ENCODE measurements at places on chromosomes 7 and 10.
A peak's percentile ranks its signal among the peaks of the same experiment; 100 is the strongest.

DNA sequence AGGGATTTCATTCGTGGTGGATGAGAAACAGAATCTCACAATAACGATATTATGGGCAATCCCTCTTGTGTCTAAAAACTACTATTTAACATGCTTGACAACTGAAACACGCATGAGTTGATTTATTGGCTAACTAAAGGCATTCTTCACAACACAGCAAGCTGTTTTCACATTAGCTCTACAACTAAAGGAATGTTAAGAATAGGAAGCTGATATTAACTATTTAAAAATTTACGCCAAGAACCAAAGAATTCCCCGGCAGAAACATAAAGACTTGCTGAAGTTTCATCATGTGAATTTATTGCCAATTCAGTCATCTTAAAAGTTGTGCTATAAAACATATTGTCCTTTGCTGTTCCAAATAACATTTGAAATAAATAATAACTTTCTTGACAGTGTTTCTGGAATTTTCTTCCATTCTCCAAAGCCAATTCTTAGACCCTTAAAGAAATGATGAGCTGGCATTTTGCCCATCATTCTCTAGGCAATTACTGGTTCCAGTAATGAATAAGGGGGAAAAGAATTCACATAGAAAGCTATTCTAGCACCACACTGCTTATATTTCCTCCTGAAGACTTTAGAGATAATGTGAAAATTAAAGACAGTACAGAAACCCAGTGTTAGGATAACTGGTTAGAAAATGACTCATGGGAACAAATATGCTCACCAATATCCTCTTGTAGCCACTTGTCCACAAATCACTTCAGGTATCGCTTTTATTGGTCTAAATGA is 233.1 kb downstream of the PARD3 start:
- DNase-seq = no peak

DNA sequence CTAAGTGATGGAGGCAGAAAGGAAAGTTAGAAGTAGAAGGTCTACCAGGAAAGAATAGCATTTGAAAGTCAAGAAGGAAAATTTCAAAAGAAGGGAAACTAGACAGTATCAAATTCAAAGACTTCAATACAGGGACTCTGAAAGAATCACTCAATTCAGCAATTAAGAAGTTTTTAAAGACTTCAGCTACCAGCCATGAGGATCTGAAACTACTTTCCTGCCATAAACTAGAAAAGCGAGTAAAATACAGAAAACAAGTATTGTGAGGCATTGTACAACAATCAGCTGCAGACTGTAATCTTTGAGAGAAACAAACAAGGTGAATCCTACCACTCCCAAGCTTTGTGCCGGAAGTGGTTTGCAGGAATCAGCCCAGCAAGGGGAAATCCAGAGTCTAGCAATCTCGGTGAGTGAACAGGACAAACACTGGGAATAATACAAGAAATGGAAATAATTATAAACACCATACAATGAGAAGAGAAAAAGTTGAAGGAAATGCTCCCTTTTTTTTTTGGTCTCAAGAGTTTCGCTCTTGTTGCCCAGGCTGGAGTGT is 62.4 kb downstream of the ARHGAP12 start:
- no peak for DNase-seq

GRCh38 chr7:10571759-10572158 is 401.9 kb upstream of the PHF14 start:
- no peak for DNase-seq

- DNase-seq = no peak
Measured at GRCh38 chr10:60589376-60589775, 188.9 kb upstream of the CDK1 start.

- no peak for DNase-seq
Measured at GRCh38 chr10:78745441-78745840, 323.3 kb upstream of the ZMIZ1 start.

- DNase-seq = no peak
Measured at GRCh38 chr10:66678521-66678920, 247.3 kb upstream of the LRRTM3 start.

GRCh38 chr10:30495687-30496086 is 61.7 kb downstream of the MAP3K8 start:
- DNase-seq = no peak

- DNase-seq = no peak
Measured at GRCh38 chr7:29793507-29793906, 12.8 kb upstream of the WIPF3 start.

- no peak for DNase-seq
Measured at GRCh38 chr10:51214207-51215196, 140.2 kb downstream of the PRKG1 start.

DNA sequence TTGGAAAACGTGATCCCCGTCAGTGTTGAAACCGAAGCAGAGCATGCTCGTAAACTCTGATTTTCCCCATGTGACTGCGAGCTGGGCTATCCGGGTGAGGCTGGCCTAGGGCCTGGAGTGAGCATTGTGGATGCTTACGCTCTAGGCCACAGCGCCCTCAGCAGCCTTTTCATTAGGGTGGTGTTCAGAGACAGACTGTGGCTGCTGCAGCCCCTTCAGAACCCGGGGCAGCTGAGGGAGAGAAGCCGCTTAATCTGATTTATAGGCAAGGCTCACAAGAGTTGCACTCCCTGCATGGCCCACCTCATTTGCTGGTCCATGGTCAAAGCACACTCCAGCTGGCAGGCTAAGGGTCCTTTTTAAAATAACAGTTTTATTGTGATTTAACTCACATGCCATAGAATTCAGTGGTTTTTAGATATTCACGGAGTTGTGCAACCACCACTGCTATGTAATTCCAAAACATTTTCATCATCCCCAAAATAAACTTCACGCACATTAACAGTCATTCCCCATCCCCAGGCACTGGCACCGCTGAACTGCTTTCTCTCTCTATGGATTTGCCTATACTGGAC is 72.5 kb downstream of the SYPL1 start:
- DNase-seq = no peak

DNA sequence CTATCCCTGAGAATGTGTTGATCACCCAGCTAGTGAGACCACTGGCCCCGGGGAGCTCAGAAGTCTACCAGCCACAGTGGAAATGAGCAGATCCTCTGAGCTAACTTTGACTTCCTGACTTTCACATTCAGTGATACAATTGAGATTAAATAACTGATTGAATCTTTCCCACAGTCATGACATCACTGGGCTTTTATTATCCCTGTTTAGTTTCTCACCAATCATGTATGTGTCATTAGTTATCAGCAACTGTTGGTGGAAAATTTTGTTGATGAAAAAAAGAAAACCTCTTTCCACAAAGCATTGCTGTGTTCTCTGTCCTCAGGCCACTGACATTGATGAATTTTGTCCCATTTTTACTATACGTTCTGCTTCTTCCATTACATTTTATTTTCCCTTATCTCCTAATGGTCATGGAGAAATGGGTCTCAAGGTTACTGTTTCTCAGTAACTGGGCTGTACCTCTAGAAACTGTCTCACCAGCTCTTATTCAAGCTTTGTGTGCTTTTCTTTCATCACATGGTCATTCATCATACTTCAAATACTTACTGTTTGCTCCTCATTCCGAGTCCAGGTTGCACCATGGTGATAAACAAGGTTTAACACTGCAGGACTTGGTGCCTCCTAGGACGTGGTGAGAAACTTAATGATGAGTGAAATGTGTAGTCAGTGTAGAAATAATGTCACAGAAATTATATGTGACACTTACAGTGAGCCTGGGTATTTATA is 304.7 kb downstream of the CDK14 start:
- no peak for DNase-seq

DNA sequence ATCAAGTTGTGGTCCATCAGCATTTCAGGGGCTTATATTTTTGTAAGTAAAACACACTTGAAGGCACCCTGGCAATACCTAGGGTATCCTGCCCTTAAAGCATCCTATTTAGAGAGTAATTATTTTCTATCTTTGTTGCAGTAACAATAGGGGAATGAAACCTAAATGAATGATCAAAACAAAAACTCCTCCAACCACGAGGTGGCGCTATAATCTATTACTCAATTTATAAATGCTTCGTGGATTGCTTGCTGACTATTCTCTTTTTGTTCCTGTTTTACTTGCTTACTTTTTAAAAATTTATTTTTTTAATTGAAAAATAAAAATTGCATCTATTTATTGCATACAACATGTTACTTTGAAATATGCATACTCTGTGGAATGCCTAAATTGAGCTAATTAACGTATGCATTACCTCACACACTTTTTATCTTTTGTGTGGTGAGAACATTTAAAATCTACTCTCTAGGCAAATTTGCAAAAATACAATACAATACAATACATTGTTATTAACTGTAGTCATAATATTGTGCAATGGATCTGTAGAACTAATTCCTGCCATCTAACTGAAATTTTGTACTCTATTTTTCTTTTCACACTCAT is 147.7 kb upstream of the BMPER start:
- DNase-seq = no peak

DNA sequence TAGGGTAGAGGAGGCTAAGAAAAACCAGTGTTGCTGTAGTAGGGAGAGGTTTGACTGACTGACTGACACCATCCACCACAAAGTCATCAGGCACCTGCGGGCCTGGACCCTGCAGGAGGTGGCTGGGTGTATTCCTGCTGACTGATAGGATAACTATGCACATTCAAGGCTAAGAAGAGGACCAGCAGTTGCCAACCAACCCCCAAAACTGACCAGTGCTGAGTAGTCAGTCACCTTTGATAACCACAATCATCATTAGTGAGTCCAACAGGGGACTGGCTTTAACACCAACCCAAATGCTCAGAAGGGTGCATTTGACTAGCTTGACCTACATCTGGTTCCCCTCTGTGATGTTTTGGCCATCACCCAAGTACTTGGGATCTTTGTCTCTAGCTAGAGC is 30.5 kb downstream of the PLXNA4 start:
- no peak for DNase-seq

DNA sequence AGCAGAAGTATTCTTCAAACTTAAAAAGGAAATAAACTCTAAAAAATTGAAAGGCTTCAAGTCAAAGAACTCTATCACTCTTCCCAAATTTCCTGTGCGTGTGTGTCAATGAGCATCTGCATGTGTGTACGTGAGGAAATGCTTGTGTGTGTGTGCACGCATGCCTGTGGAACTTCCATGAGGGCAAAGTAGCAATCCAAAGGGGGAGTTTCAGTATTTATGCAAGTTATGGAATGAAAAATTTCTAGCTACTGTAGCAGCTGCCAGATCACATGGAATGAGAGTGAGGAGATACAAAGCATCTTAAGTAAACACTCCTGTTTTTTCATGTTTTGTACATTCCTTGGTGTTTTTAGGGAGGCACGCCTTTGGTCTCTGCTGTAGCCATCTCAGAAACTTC is 152.6 kb downstream of the RAPGEF5 start:
- no peak for DNase-seq

- no peak for DNase-seq
Measured at GRCh38 chr7:25305831-25306230, 77.5 kb upstream of the NPVF start.

DNA sequence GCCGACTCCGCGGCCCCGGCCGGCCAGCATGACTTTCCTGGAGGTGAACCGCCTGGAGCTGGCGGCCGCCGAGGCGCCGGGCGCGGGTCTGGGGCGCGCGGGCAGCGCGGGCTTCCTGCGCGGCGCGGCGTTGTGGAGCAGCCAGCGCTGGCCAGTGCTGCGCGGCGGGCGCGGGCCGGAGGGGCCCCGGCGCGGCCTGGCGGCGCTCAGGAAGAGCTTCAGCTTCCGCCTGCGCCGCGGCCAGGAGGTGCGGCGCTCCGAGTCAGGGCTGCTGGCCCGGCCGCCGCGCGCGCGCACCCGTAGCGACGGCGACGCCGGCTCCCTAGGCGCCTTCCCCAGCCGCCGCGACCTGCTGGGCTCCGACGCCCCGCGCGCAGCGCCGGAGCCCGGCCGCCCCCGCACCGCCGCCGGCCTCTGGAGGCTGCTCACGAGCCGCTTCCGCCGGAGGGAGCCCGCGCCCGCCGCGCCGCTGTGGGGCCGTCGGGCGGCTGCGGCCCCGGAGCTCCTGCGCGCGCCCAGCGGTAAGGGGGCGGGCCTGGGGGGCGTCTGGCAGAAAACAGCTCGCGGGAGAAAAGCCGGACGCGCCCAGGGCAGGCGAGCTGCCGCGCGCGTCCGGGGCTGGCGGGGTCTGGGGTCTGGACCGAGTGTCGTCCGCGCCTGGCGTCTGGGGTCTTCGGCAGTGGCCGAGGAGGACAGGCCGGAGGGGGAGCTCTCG is 29.0 kb downstream of the AGAP3 start:
- peak; percentile 71 for DNase-seq

DNA sequence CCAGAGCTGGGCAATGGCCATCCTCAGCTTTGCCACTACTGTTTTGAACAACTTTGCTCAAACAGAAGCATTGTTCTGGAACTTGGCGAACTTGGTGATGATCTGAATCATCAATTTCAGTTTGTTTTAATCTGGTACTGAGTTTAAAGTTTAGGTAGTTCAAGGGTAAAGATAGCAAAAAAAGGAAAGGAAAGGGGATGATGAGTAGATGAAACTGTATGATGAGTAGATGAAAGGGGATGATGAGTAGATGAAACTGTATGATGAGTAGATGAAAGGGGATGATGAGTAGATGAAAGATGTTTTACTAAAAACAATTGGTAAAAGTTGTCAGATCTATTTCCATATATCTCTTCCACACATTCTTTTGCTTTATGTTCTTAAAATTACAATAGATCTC is 737.0 kb downstream of the LRMDA start:
- DNase-seq = no peak

GRCh38 chr7:20927976-20928375 is 141.3 kb upstream of the SP8 start:
- DNase-seq = no peak

- no peak for DNase-seq
Measured at GRCh38 chr7:50181081-50181480, 88.0 kb upstream of the ZPBP start.

- no peak for DNase-seq
Measured at GRCh38 chr10:80197972-80198916, 7.1 kb downstream of the ANXA11 start.

- no peak for DNase-seq
Measured at GRCh38 chr7:91316426-91316825, 52.2 kb downstream of the FZD1 start.

GRCh38 chr7:140455743-140456142 is 23.6 kb downstream of the MKRN1 start:
- no peak for DNase-seq

GRCh38 chr10:100828738-100829096 is 83.3 kb downstream of the PAX2 start:
- DNase-seq = no peak

DNA sequence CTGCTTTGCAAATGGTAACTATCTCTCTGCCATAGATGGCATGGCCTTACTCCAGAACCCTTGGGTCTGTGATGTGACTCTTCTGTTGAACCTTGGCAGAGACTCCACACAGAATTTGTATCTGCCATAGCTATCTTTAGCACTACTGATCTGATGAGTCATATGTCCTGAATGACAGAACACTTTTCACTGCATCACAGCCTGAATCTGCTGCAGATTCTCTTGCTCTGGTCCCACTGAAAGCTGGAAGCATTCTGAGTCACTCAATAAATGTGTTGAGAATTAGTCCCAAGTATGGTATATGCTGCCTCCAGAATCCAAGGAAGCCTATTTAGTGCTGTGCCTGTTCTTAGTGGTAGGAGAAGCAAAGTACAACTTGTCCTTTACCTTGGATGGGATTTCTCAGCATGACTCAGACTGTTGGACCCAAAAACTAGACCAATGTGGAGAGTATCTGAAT is 39.5 kb upstream of the ANKRD1 start:
- no peak for DNase-seq

All from activated CD8-positive, alpha-beta memory T cell treated with anti-CD3 and anti-CD28 coated beads for 24 hours (primary cell).